ENCODE measurements at places on chromosomes 2 and 18.

- no peak for DNase-seq
These were observed 499.6 kb upstream of the RAB6C start for GRCh38 chr2:129479892-129480291.

- no peak for DNase-seq
These were observed at the start of gene SERPINB2 for GRCh38 chr18:63887424-63887823. Gene SERPINB2 (plus strand): TSS chr18:63887705. CDS start chr18:63891445, 3,740 bp downstream.

GRCh38 chr18:25726298-25726697 is 364.1 kb downstream of the SS18 start:
- no peak for DNase-seq

GRCh38 chr18:77067291-77068061 is 65.1 kb downstream of the MBP start:
- DNase-seq, result no peak

GRCh38 chr18:22348521-22349316 is 69.0 kb downstream of the CTAGE1 start:
- no peak for DNase-seq
